Naive B cell (primary cell): ENCODE measurements at places on chromosomes 2 and 18.
A peak's percentile ranks its signal among the peaks of the same experiment; 100 is the strongest.

- no peaks in the 10 kb centered on the region for H3K4me1 ChIP-seq
- no peak overlapping the region for H3K27ac ChIP-seq
- peak; percentile 13 for DNase-seq
- H3K27me3 ChIP-seq: no peaks in the 10 kb centered on the region
- H3K4me3 ChIP-seq: no peak overlapping the region
These were observed 761.8 kb upstream of the ACVR2A start for GRCh38 chr2:147082850-147083522.

DNA sequence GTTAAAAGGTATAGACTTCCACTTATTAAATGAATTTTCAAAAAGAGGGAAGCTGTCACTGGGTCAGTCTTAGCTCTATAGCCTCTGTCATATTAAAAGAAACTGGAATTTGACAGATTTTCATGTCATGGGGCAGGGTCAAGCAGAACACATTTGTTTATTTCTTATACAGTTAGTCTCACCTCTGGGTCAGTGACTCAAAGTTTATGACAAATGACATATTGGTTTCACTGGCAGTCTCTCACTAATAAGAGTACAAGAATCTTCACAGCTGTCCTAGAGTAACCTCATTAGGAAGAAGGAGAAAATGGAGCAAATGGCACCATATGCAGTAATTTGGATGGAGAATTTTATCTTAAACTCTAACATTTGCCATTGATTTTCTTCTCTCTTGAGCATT lies 63.2 kb downstream of the MBD2 start:
- no peak overlapping the region for H3K4me3 ChIP-seq
- DNase-seq: no peak
- peaks cover 42% of the 10 kb centered on the region for H3K36me3 ChIP-seq
- H3K27ac ChIP-seq: no peak overlapping the region
- H3K27me3 ChIP-seq: no peaks in the 10 kb centered on the region

DNA sequence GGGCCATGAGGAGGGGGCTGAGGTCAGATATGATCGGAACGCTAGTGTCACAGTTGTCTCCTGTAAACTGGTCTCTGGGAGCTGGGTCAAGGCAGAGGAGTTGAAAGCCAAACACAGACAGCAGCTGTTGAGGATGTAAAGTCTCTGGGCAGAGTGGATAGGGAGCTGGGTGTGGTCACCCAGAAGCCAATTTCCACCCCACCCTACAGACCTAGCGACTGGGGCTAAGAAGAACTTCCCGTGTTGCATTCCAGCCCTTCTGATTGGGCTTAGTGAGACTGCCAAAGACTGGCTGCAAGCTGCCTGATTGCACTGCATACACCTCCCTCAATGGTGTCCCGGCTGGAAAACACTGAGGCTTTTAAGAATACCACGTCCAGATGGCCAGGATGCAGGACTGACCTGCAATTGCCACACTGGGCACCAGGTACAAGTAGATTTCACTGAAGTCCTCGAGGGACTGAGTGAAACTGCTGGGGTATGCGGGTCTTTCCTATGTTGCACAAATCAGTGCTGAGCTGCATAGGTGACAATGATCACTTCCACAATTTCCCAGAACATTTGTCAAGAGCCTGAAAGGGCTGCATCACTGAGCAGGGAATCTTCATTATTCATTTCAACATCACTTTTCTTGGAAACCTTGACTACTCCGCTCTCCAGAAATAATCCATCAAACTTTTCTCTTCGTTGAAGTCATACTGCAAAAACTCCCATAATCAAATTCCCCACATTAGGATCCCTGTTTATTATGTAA lies 43.1 kb upstream of the EML4 start:
- no peak for DNase-seq
- peaks cover 66% of the 10 kb centered on the region for H3K4me1 ChIP-seq
- no peaks in the 10 kb centered on the region for H3K27me3 ChIP-seq
- no peaks in the 10 kb centered on the region for H3K36me3 ChIP-seq
- no peak overlapping the region for H3K4me3 ChIP-seq

- H3K4me1 ChIP-seq: peaks cover 37% of the 10 kb centered on the region
- no peak for DNase-seq
- peak overlapping the region; percentile 75 for H3K4me3 ChIP-seq
- no peaks in the 10 kb centered on the region for H3K27me3 ChIP-seq
- peak overlapping the region; percentile 59 for H3K27ac ChIP-seq
- peaks cover 30% of the 10 kb centered on the region for H3K36me3 ChIP-seq
These were observed 309.4 kb upstream of the EPAS1 start for GRCh38 chr2:45987856-45988255.

GRCh38 chr18:46253498-46253897 lies 149.3 kb downstream of the HAUS1 start:
- no peak for DNase-seq
- H3K27ac ChIP-seq: peak overlapping the region; percentile 92
- no peaks in the 10 kb centered on the region for H3K27me3 ChIP-seq
- no peak overlapping the region for H3K4me3 ChIP-seq
- no peaks in the 10 kb centered on the region for H3K36me3 ChIP-seq
- H3K4me1 ChIP-seq: peaks cover 35% of the 10 kb centered on the region

DNA sequence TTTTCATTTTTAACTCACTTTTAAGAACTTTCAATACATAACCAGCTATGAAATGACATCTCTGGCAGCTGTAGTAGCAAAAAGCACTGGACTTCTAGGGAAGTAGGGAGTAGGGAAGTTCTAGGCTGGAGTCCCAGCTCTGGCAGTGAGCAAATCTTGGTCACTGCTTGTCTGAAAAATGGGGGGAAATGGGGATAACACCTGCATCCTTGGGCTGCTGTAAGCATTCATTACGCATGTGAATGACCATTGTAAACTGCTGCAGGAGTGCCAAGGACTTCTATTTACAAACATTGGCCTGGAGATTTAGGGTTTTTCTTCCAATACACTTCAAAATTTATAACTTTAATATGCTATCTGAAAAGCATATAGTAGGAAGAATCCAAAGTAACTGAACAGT lies 972 bp upstream of the MPP4 start:
- H3K36me3 ChIP-seq: peaks cover 5% of the 10 kb centered on the region
- DNase-seq: no peak
- no peaks in the 10 kb centered on the region for H3K27me3 ChIP-seq
- no peaks in the 10 kb centered on the region for H3K4me1 ChIP-seq

GRCh38 chr2:225318440-225318839 lies 81.1 kb upstream of the NYAP2 start:
- no peak overlapping the region for H3K4me3 ChIP-seq
- H3K36me3 ChIP-seq: no peaks in the 10 kb centered on the region
- no peaks in the 10 kb centered on the region for H3K27me3 ChIP-seq
- no peak for DNase-seq

DNA sequence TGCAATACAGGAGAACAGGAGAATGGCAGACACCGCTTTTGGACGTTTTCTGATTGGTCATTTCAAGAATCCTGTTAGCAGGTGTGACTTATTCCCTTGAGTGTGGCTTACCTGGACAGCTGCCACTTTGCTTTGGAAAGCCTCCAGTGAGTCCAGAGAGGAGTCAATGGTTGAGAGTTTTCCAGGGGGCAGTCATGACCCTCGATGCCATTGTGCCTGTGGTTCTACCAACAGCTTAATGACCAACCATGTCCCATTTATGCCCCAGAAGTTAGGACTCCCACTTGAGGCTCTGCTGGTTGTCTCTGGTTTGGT lies 12.4 kb downstream of the IGFBP2 start:
- DNase-seq: no peak
- no peaks in the 10 kb centered on the region for H3K36me3 ChIP-seq
- peaks cover 28% of the 10 kb centered on the region for H3K27me3 ChIP-seq
- H3K4me3 ChIP-seq: no peak overlapping the region
- peaks cover 8% of the 10 kb centered on the region for H3K4me1 ChIP-seq
